CD8-positive, alpha-beta memory T cell (primary cell): ENCODE measurements at places on chromosomes 2 and 18. TPM values are rescaled to one million over a fixed set of nuclear protein-coding genes. Genes with fewer than 3 reads are reported as not detected.

SCN1A gene
- not detected for total RNA-seq

GREB1 gene
- total RNA-seq: 0.94 TPM

DNA sequence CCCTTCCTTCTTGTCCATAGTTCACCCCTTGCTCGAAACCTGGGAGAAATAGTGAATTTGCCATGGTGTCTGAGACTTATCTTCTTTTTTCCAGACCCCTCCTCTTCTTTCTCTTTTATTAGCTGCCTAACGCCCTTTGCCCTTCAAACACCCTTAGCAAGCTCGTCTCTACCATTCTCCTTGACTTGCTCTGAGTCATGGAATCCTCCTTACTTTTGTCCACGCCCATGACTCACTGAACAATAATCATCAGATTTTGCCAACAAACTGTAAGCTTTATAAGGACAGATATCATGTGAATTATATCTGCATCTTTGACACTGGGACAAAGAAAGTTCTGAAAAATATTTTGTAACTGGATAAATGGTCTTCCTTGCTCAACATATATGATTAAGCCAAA, 67.1 kb upstream of the CNTNAP5 start:
- no peak overlapping the region for H3K4me3 ChIP-seq
- H3K27me3 ChIP-seq: no peaks in the 10 kb centered on the region
- H3K4me1 ChIP-seq: no peaks in the 10 kb centered on the region
- DNase-seq: no peak
- H3K27ac ChIP-seq: no peak overlapping the region
- no peaks in the 10 kb centered on the region for H3K36me3 ChIP-seq

RELCH gene
- 19.6 TPM for total RNA-seq
